ENCODE measurements at places on chromosomes 4 and X.
A peak's percentile ranks its signal among the peaks of the same experiment; 100 is the strongest.

DNA sequence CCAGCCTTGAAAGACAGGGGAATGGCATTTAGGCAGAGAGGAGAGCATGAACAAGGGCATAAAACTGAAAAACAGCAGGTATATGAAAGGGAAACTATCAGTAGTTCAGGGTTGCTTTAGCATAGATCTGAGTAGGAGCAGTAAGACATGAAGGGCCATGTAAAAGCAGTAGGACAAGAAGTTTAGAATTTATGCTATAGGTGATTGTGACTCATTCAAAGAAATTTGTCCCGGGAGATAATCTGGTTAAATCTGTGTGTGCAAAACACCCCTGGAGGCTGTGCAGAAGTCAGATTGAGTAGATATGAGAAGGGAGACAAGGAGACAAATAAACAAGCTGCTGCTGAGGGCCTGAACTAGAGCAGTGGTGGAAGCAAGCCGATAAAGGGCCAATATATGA lies 109.1 kb upstream of the BMP3 start:
- H3K36me3 ChIP-seq, result no peaks in the 10 kb centered on the region
- no peak overlapping the region for H3K27ac ChIP-seq
- H3K27me3 ChIP-seq, result no peaks in the 10 kb centered on the region
- no peak for DNase-seq
- H3K4me3 ChIP-seq, result no peak overlapping the region

GRCh38 chr4:2650276-2650675 lies 105.9 kb downstream of the TNIP2 start:
- H3K4me3 ChIP-seq, result no peak overlapping the region
- no peaks in the 10 kb centered on the region for H3K27me3 ChIP-seq
- peaks cover 70% of the 10 kb centered on the region for H3K36me3 ChIP-seq

DNA sequence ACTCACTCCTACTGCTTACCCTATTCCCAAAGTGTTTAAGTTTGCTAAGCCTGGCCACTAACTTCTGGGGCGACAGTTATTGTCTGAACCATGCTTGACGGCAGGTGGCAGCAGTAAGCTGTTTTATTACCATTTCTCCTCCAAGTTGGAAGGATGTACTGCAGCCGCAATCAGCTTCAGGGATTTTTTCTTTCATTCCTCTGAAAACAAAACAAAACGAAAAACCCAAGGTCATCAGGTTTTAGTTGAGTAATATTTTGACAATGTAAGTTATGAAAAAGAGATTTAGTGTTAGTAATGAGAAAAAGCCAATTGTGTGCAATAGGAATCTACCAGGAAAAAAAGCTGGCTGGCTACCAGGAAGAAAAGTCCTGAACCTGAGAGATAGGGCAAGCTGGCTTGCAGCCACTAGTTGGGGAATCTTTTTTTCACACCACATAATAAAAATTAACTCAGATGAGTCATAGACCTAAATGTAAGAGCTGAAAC lies 13.2 kb upstream of the RAB9B start:
- DNase-seq, result peak; percentile 64
- H3K27me3 ChIP-seq, result peaks cover 4% of the 10 kb centered on the region
- H3K27ac ChIP-seq, result no peak overlapping the region
- H3K4me3 ChIP-seq, result peak overlapping the region; percentile 37
- H3K4me1 ChIP-seq, result no peaks in the 10 kb centered on the region

DNA sequence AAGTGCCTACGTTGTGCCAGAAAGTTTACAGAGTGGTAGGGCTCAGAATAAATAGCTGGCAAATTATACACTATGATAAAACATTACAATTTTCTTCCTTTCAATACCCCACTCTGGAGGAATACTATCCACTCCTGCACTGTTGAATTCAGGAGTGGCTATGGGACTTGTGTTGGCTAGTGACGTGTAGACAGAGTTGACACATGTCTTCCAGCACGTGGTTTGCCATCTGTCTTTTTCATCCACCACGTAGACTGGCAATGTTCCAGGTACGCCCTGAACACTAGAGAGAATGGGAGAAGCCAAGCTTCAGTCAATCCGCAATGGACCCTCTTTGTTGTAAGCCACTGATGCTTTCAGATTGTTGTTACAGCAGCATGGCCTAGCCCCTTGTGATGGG lies 168.8 kb upstream of the RBPJ start:
- peaks cover 10% of the 10 kb centered on the region for H3K27me3 ChIP-seq
- no peaks in the 10 kb centered on the region for H3K36me3 ChIP-seq
- H3K27ac ChIP-seq, result no peak overlapping the region
- H3K4me3 ChIP-seq, result no peak overlapping the region
- H3K4me1 ChIP-seq, result no peaks in the 10 kb centered on the region

- peaks cover 22% of the 10 kb centered on the region for H3K27me3 ChIP-seq
- peaks cover 69% of the 10 kb centered on the region for H3K4me1 ChIP-seq
- DNase-seq, result no peak
- H3K4me3 ChIP-seq, result no peak overlapping the region
Measured at GRCh38 chrX:107682256-107682655, 53.9 kb downstream of the PRPS1 start.

GRCh38 chrX:134554291-134554690 lies 94.3 kb downstream of the HPRT1 start:
- no peak overlapping the region for H3K4me3 ChIP-seq
- DNase-seq, result no peak
- peaks cover 45% of the 10 kb centered on the region for H3K4me1 ChIP-seq
- no peaks in the 10 kb centered on the region for H3K36me3 ChIP-seq
- H3K27ac ChIP-seq, result no peak overlapping the region
- peaks cover 17% of the 10 kb centered on the region for H3K27me3 ChIP-seq

GRCh38 chr4:105215609-105216313 lies 69.1 kb downstream of the TET2 start:
- H3K4me3 ChIP-seq, result no peak overlapping the region
- H3K27ac ChIP-seq, result no peak overlapping the region
- no peaks in the 10 kb centered on the region for H3K36me3 ChIP-seq
- H3K4me1 ChIP-seq, result no peaks in the 10 kb centered on the region
- peaks cover under 1% of the 10 kb centered on the region for H3K27me3 ChIP-seq

GRCh38 chr4:83699358-83699757 lies 163.4 kb downstream of the GPAT3 start:
- H3K4me1 ChIP-seq, result no peaks in the 10 kb centered on the region
- H3K27ac ChIP-seq, result no peak overlapping the region
- no peak overlapping the region for H3K4me3 ChIP-seq
- H3K27me3 ChIP-seq, result peaks cover 3% of the 10 kb centered on the region

GRCh38 chrX:49879656-49880277 lies 483 bp downstream of the USP27X start:
- H3K36me3 ChIP-seq, result peaks cover 41% of the 10 kb centered on the region
- H3K4me3 ChIP-seq, result peak overlapping the region; percentile 81
- peaks cover 36% of the 10 kb centered on the region for H3K4me1 ChIP-seq
- H3K27me3 ChIP-seq, result peaks cover 7% of the 10 kb centered on the region
- DNase-seq, result no peak
- no peak overlapping the region for H3K27ac ChIP-seq

DNA sequence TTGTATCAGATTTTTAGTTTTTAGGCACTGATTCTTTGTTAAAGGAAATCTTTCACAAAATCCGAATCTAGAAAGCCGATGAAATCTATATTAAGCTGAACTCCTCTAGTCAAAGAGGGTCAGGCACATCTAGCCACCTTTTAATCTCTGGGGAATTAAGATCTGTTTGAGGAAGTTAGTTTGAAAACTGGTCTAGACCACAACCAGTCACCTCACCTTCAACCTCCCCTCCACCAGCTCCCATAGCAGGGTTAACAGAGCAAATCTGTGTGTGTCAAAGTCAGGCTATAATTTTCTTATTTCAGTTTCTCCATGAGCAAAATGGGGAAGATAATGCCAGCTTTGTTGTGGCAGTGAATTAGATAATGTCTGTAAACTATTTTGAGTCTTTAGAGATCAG lies 110.0 kb upstream of the IGFBP7 start:
- no peak overlapping the region for H3K27ac ChIP-seq
- no peaks in the 10 kb centered on the region for H3K27me3 ChIP-seq
- no peaks in the 10 kb centered on the region for H3K36me3 ChIP-seq
- peaks cover 8% of the 10 kb centered on the region for H3K4me1 ChIP-seq

GRCh38 chrX:72306851-72307645 lies 1.3 kb upstream of the CITED1 start:
- peaks cover 27% of the 10 kb centered on the region for H3K27me3 ChIP-seq
- peak overlapping the region; percentile 90 for H3K4me3 ChIP-seq
- H3K27ac ChIP-seq, result no peak overlapping the region

- H3K4me1 ChIP-seq, result peaks cover 58% of the 10 kb centered on the region
- no peaks in the 10 kb centered on the region for H3K27me3 ChIP-seq
Measured at GRCh38 chr4:20265726-20266125, 14.0 kb downstream of the SLIT2 start.

GRCh38 chrX:41471786-41472185 lies 24.6 kb downstream of the NYX start:
- peaks cover 2% of the 10 kb centered on the region for H3K27me3 ChIP-seq
- H3K4me1 ChIP-seq, result peaks cover 18% of the 10 kb centered on the region
- H3K27ac ChIP-seq, result no peak overlapping the region
- no peak overlapping the region for H3K4me3 ChIP-seq
- DNase-seq, result no peak

DNA sequence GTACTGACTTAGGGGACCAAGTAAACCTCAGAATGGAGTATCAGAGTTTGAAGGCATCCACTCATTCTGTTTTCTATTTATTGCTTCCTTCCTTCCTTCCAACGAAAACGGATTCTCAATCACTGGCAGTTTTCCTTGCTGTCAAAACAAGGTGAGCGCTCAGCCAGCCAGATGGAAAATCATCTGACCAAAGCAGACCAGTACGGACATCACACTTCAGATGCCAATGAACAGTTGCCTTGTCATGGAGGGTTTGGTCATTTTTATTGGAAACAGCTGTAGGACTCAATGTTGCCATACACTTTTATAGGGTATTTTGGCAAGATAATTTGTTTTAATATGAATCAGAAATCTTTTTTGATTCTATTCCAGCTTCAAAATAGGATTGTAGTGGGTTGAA lies 16.6 kb downstream of the GEMIN8 start:
- H3K27me3 ChIP-seq, result peaks cover 4% of the 10 kb centered on the region
- no peak overlapping the region for H3K4me3 ChIP-seq
- DNase-seq, result no peak

GRCh38 chr4:113540859-113541258 lies 220.7 kb downstream of the CAMK2D start:
- no peak overlapping the region for H3K4me3 ChIP-seq
- no peak overlapping the region for H3K27ac ChIP-seq
- no peaks in the 10 kb centered on the region for H3K4me1 ChIP-seq
- H3K36me3 ChIP-seq, result no peaks in the 10 kb centered on the region
- no peak for DNase-seq

GRCh38 chrX:13827298-13828090 lies 10.6 kb upstream of the GPM6B start:
- H3K36me3 ChIP-seq, result peaks cover 20% of the 10 kb centered on the region
- no peak overlapping the region for H3K4me3 ChIP-seq
- no peak overlapping the region for H3K27ac ChIP-seq
- DNase-seq, result no peak

GRCh38 chrX:40474645-40475044 lies 106.1 kb upstream of the ATP6AP2 start:
- peak overlapping the region; percentile 87 for H3K27ac ChIP-seq
- H3K27me3 ChIP-seq, result peaks cover 14% of the 10 kb centered on the region
- H3K36me3 ChIP-seq, result no peaks in the 10 kb centered on the region
- H3K4me3 ChIP-seq, result peak overlapping the region; percentile 43

- H3K36me3 ChIP-seq, result no peaks in the 10 kb centered on the region
- no peak overlapping the region for H3K4me3 ChIP-seq
- H3K27me3 ChIP-seq, result peaks cover 6% of the 10 kb centered on the region
- H3K4me1 ChIP-seq, result no peaks in the 10 kb centered on the region
- H3K27ac ChIP-seq, result no peak overlapping the region
Measured at GRCh38 chrX:17844236-17844635, 16.9 kb downstream of the RAI2 start.

- no peaks in the 10 kb centered on the region for H3K4me1 ChIP-seq
- H3K27me3 ChIP-seq, result no peaks in the 10 kb centered on the region
- no peak overlapping the region for H3K4me3 ChIP-seq
Measured at GRCh38 chrX:122641826-122642225, 542.3 kb upstream of the GRIA3 start.

GRCh38 chrX:40153345-40154249 lies 55.8 kb upstream of the BCOR start:
- no peaks in the 10 kb centered on the region for H3K36me3 ChIP-seq
- H3K27ac ChIP-seq, result no peak overlapping the region
- H3K27me3 ChIP-seq, result peaks cover 6% of the 10 kb centered on the region
- H3K4me3 ChIP-seq, result peak overlapping the region; percentile 77
- peaks cover 46% of the 10 kb centered on the region for H3K4me1 ChIP-seq

DNA sequence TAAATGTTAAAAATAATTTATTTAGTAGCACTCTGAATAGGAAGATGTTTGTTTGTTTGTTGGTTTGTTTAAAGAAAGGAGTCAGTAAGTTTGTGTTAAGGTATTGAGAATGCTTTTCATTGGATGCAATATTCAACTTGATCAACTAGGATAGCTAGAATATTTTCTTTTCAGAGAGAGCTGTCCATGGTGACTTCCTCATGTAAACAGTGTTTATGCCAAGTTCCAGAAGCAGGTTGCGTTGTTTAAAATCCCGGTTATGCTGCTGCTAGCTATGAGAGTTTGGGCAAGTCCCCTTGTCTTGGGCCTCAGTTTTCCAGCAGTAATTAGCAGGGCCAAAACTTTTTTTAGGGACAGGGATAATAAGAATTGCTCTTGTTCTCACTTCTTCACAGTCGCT lies 876.2 kb upstream of the HS3ST1 start:
- H3K27me3 ChIP-seq, result no peaks in the 10 kb centered on the region
- no peak overlapping the region for H3K27ac ChIP-seq
- DNase-seq, result no peak
- H3K4me3 ChIP-seq, result no peak overlapping the region
- H3K4me1 ChIP-seq, result no peaks in the 10 kb centered on the region

- H3K4me1 ChIP-seq, result no peaks in the 10 kb centered on the region
- no peaks in the 10 kb centered on the region for H3K27me3 ChIP-seq
- no peak overlapping the region for H3K27ac ChIP-seq
- no peak for DNase-seq
Measured at GRCh38 chr4:188854436-188854835, 715.2 kb downstream of the TRIML1 start.

DNA sequence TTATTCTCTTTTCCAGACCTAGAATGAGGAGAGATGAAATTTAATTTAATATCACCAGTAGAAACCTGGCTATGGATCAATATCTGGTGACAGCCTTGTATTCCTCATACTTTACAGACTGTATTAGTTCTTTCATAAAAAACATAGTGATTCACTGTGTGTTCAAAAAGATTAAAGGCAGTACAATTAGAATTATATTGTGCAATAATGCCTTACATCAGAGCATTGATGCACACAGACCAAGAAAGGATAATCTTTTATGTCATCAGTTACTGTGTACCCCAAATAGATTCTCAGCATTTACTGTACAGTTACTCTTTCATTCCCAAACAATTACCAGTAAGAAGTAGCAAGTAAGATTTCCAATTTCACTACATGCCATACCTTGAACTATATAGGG lies 260.5 kb upstream of the ANXA10 start:
- H3K4me3 ChIP-seq, result no peak overlapping the region
- H3K36me3 ChIP-seq, result no peaks in the 10 kb centered on the region
- no peaks in the 10 kb centered on the region for H3K27me3 ChIP-seq
- H3K27ac ChIP-seq, result no peak overlapping the region
- DNase-seq, result no peak
